Ammon's horn (tissue), 1 donor: ENCODE measurements at places on chromosomes 16 and 17.

DNA sequence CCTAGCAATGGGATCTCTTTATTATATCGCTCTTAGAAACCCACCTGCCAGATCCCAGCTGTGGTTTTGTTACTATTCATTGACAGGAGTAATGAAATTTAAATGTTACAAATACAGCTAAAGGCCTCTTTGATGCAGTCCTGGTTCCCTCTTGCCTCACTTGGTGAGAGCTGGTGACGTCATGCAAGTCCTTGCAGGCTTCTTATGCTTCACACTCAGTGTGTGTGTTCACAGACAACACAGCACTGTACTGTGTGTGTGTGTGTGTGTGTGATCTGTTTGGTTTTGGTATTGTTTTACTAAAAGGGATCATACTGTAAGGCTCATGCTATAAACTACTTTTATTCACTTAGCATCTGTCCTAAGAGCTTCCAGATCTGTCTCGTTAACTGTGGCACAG, 75.0 kb downstream of the USP22 start:
- DNase-seq = no peak

DNA sequence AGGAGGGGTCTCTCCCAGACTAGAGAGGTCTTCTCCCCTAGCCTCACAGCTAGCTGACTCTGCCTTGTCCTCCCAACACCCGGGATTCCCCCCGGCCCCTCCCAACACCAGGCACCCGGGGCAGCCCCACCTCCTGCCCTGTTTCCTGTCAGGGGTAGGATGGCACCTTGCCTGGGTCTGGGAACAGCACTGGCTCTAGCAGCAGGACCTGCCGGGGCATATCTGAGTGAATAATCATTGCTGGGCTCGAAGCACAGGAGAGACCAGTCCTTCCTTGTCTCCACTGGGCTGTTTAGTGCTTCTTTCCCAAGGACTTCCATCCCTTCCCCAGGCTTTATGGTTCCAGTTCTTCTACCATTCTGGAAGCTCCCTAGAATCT, 25.7 kb downstream of the MINK1 start:
- DNase-seq = peak; percentile 62

DNA sequence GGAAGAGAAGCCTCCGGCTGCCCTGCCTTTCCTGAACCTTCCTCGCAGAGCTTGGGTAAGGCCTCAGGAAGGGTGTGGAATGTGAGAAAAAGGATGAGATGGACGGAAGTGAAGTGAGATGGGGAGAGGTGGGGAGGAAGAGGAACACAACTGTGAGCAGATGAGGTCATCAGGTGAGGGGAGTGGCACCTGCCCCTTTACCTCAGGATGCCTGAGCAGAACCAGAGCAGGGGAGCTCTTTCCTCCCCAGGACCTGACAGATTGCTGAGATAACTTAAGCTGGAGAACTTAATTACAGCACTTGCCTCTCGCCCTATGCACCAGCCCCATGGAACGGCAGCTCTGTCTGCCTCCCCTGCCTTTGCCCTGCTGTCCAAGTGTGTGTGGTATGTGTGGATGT, 29.8 kb downstream of the TMEM132E start:
- DNase-seq = no peak

DNA sequence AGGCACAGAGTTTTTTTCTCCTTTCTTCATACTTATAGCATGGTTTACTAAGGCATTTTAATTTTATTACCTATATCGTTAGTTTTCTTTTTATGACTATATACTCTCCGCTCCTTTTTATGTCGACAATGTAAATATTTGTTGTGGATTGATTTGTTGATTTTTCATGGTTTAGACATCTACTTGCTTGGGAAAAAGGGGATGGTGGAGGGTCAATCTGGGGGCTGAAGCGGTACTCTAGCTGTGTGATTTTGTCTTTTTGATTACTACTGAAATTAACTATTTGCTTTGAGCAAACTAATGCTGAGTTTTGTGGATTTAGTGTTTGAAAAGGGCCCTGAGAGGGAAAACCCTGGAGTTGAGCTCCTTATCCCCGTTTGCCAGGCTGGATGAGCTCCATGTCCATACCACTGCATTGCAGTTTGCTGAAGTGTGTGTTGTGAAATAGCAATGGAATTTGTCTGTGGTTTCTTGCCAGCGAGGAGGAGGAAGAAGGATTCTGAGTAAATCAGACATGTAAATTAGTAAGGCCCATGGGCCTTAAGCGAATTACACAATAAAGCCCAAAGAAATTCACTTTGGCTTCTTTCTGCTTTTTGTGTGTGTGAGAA, 72.0 kb downstream of the FTO start:
- DNase-seq = peak; percentile 18

GRCh38 chr17:34475296-34475695, 104.1 kb upstream of the TMEM132E start:
- no peak for DNase-seq

DNA sequence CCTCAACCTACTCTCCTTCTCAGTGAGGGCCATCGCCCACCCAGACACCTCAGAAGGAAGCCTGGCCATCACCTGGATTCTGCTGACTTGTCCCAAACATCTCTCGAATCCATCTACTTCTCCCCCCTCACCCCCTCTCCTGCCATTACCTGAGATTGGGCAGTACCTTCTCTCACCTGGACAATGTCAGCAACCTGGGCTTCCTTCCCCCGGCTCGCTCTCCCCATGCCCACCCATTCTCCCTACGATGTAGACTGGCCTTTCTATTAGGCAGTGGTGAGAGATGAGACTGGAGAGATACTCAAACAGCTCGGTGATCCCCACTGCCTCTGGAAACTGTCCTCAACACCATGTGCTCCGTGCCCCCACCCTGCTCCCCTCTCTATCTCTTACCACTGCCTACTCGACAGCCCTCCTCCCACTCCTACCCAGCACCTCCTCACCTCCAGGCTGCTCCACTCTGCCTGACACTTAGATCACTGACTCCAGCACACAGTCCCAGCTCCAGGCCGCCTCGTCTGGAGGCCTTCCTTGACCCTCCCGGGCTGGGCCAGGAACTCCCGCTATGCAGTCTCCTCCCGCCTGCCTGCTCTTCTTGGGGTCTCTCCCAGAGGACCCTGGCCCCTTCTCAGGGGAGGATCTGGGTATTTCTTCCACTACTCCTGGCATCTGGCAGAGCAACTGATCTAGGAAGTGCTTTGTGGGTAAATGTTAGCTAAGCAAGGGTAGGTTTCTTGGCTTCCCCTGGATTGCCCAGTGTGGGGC, 235.8 kb upstream of the NLRP1 start:
- DNase-seq = no peak
